ENCODE measurements at places on chromosomes 11 and 22.

DNA sequence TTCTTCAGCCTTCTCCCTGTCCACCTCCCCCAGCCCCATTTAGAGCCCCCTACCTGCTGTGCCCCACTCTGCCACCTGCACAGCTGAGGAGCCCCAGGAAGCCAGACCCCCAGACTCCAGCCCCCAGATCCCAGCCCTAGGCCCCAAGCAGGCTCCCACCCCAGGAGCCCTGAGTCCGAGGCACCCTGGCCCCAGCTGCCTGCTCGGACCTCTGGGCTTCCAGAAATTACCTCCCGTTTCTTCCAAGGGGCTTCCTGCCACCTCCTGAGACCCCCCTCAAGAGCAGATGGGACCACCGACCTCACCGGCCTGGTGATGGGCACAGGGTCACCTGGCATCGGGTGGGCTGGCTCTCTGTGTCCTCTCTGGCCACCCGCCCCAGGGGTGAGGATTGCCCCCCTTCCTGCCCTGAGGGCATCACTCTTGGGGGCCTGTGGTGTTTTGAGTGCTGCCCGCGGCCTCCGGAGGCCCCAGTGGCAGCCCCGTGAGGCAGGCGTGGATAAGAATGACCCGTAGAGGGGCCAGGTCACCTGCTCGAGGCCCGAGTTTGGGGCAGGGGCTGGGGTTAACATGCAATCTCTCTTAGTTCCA lies 18.3 kb upstream of the TALDO1 start:
- no peak for DNase-seq

DNA sequence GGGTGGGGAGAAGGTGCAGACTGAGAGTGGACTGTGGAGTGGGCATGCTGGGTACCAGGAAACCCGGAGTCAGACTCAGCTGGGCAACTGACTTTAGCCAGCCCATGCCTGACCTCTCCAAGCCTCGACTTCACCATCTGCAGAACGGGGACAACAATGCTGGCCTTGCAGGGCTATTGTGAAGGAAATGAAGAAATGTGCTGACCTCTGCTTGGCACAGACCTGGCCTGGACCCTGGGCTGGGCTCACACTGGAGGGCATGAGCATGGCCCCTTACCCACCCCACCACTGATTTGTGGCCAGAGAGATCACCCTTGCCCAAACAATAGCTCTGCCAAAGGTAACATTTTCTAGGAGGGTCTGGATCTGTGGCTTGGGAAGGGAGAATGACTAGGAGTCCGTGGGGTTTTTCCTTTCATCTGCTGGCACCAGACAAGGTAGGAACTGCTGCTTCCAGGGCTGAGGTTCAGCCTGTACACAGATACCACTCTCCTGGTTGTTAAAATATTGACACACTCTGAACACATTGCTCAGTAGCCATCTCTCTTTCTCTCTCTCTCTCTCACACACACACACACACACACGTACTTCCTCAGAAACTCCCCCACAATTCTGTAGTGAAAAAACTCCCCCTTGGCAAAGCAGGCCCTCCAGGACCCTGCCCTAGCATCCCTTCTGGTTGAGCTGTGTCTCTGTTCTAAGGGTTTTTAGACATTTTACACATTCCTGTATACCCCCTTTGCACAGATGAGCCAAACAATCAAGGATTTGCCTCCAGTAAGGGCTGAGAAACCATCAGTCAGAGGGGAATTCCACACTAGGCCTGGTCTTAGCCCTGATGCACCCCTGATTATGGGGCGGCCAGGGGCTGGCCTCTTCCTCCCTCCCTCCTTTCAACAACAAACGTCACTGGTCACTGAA lies 1.0 kb downstream of the MOGAT2 start:
- DNase-seq: no peak

DNA sequence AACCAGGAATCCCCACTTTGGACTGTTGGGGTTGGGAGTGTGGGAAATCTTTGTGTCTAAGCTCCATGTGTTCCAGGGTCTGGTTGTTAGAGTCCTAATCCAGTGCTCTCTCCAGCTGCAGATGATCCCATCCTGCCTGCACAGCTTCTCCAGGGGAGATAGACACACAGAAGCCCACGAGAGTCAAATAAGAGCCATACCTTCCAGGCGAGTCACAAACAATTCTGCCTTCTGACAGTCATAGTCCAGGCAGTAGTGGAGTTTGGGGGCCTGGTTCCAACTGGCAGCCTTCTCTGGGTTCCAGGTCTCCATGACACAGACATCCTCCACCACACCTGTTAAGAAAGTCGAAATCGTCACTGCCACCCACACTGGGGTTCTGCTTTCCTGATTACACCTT lies 32.1 kb downstream of the SYT13 start:
- DNase-seq: no peak

GRCh38 chr11:12518606-12519385 lies 141.4 kb downstream of the PARVA start:
- no peak for DNase-seq

DNA sequence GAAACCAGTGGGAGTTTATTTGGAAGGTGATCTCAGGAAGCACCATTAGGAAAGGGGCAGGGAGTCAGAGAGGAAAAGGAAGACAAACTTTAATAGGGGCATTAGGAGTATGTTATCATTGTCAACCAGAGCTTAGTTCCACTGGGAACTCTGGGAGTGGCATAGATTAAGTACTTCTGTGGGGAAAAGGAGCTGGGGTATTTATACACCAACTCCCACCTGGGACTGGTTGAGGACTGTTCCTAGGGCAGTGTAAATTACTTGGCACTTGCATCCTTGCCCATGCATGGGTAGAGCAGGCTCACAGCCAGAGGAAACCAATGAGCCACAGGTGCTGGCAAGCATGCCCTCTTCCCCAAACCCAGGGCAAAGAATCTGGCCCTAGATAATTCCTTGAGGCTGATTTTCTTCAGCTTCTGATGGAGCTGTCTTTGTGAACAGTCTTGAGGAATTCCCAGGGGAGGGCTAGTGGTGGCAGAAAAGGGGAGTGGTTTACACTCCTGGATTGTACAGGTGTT lies 541.2 kb downstream of the MIAT start:
- no peak for DNase-seq

GRCh38 chr11:117099696-117100095 lies 1.5 kb upstream of the SIK3 start:
- DNase-seq: no peak

GRCh38 chr11:5197536-5197935 lies 2.9 kb downstream of the OR51V1 start:
- DNase-seq: no peak

DNA sequence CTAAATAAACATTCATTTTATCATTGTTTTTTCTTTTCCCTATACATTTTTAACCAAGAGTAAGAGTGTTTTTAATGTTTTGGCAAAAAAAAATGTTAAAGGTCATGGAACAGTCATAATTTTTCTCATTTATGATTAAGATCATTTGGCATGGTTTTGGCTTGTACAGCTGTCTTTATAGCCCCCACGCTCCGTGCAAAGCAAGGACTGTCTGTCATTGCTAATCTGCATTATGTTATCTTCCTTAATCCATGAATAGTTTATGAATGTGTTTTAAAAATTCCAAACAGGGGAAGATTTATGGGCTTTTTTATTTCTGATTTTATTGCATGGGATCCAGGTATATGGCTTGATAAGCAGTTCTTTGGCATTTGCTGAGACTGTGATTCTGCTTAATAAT lies 28.1 kb downstream of the PGM2L1 start:
- no peak for DNase-seq

DNA sequence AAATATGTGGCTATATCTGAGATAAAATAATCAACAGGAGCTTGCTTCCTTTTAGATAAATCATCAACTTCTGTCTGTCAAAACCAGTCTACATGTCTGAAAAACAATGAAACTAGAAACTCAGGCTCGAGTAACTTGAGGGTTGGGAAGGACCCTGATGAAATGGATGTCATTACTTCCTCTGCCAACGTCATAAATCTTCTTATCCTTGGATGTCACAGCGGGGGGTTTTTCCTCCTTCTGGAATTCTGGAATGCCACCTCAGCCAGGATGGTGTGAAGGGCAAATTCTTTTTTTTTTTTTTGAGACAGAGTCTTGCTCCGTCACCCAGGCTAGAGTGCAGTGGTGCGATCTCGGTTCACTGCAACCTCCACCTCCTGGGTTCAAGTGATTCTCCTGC lies 13.4 kb downstream of the LGR4 start:
- DNase-seq: no peak

GRCh38 chr11:16604794-16605388 lies 133.6 kb upstream of the C11orf58 start:
- no peak for DNase-seq

DNA sequence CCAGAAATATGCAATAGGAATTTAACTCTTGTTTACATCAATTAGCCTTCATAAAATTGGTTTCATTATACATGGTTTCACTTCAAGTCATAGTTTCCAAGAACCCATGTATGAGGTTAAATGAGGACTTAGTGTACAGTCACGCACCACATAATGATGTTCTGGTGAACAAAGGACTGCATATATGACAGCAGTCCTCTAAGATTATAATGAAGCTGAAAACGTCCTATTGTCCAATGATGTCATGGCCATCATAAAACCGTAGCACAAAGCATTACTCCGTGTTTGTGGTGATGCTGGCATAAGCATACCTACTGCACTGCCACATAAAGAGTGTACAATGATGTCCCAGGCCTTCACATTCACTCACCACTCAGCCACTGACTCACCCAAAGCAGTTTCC lies 31.1 kb downstream of the SMCO4 start:
- no peak for DNase-seq

- no peak for DNase-seq
Observed at GRCh38 chr22:29872144-29872893, 10.7 kb upstream of the MTMR3 start.

- DNase-seq: no peak
Observed at GRCh38 chr11:36672815-36673450, 74.9 kb upstream of the RAG2 start.

GRCh38 chr11:33291004-33291777 lies 34.0 kb downstream of the HIPK3 start:
- DNase-seq: no peak

DNA sequence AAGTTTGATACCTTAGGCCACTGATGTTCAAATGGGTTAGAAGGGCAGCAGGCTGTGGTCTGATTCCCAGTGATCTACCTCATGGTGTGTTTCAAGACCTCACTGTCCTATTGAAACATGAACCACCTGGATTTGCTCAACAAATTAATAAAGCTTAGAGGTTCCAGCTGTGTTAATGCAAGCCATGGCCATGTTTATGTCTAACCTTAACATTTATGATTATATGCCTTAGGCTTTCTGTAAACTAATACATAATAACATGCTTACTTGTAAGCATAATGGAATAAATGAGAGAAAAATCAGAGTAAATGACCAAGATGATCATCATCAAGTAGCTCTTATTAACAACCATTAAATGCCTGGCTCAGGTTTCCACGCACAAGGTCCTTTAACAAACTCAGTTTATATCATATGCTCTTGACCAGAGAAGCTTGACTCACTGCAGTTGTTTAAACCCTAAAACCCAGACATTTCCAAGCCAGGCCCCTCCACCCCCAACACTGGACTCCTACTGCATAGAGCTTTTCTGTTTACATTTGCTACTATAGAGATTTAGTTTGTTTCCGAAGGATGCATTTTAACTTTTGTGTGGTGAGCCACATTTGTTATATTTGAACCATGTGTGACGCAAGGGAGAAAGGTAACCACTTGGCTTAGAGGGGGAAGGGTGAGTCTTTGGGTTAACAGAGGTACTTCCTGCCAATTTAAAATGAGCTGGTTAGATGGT lies 43.7 kb downstream of the KREMEN1 start:
- DNase-seq: no peak

- DNase-seq: no peak
Observed at GRCh38 chr22:27601195-27601594, 200.4 kb downstream of the MN1 start.

DNA sequence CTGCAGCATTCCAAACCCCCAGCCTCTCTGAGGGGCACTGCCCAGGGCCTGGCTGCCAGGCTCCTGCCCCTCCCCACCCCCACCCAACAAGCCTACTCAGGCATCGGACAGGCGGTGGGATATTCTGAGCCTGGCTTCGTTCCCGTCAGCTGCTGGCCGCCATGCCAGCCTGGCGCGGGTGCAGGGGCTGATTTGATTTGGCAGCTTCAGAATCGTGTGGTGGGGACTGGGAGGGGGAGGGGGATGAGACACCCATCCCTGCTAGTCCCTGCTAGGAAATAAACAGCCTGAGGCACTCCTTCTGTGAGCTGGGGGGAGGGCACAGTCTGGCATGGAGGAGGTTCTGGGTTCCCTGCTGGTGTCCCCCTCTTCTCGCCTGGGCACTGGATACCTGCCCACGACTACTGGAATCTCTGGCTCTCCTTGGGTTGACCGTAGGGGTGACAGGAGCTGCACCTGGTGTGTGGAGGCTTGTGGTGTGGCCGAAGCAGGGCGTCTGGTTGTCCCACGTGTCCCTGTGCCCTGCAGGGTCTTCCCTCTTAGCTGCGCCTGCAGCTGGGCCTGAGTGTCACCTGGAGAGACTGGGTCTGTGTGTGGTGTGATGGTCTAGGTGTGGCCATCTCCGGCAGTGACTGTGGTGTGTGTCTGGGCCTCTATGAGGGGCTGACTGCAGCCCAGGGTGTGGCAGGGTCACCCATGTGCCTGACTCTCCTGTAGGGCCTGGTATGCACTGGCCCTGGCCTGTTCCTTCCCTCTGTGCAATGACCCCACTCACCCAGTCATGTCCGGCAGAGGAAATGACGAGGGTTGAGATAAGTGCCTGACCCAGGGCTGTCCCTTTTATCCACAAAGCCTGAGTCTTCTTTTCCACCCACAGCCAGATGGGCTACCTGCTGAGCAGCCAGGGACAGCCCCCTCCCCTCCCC lies 42.2 kb downstream of the PDE2A start:
- no peak for DNase-seq

DNA sequence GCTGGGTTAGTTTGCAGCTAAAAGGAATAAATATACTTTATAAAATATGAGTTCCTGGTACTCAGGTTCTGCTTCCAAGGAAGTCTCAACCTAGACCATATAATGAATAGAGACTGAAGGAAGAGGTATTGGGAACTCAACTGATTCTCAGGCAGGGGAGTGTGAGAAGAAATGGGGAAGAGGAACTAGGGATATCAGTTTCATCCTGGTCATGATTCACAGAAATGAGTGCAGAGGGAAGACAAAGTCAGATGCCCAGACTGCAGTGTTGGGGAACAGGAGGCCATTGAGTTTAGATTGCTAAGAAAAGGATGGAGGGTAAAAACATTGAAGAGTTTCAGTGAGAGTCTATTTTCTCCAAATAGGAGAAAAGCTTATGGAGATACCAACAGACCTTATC lies 28.8 kb downstream of the PLAAT5 start:
- no peak for DNase-seq

DNA sequence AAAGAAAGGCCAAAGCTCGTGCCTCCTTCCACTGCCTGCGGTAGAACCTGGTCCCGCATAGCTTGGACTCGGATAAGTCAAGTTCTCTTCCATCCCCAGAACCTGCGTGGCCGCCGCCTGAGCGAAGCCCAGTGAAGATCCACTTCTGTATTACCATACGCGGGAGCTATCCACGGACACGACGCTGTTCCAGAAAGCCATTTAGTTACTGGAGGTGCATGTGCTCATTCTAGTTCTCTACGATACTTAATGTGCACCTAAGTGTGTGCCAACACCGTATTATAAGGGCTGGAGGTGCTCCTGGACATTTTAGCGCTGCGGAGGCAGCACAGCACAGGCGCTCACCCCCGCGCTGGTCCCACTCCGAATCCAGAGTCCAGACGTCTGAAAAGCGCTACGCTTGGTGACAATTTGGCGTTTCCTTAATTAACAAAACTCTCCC lies 1.4 kb downstream of the WT1 start:
- no peak for DNase-seq

- DNase-seq: no peak
Observed at GRCh38 chr22:17387356-17387755, 18.1 kb downstream of the CECR2 start.

GRCh38 chr22:46459347-46460065 lies 77.9 kb downstream of the CELSR1 start:
- DNase-seq: no peak

GRCh38 chr11:9533736-9534473 lies 39.6 kb upstream of the WEE1 start:
- no peak for DNase-seq
